ENCODE measurements at places on chromosomes 11 and 22. TPM values are rescaled to one million over a fixed set of nuclear protein-coding genes. Genes with fewer than 3 reads are reported as not detected.

DNA sequence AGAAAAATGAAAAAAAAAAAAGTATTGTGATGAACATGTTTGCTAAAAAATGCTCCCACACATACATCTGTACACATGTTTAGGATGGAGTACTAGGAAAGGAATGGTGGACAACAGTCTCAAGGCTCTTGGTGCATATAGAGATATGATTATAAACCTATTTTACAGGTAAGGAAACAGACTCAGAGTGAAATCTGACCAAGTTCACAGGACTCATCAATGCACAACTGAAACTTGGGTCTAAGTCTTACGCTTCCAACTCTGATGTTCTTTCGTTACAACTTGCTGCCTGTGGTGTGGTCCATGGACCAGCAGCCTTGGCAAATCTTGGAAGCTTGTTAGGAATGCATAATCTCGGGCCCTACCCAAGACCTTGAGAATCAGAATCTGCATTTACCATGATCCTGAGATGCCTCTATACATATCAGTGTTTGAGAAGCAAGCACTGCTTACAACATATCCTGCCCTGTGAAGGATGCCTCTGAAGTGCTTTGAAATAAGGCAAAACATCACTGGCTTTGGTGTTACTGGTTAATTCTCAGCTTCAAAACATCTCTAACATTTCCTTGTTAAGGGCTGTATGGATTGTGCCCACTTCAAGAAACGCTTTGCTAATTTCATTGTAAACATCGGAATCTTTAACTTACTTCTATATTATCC, 39.9 kb upstream of the NUP160 start:
- DNase-seq = no peak

GRCh38 chr11:112271242-112271641, 10.6 kb upstream of the PLET1 start:
- DNase-seq = no peak

The CSNK2A3 gene
- 0.32 TPM for polyA plus RNA-seq

GRCh38 chr22:43333978-43334377, 9.2 kb downstream of the SCUBE1 start:
- DNase-seq = no peak

The SEPTIN3 gene
- polyA plus RNA-seq = not detected

- DNase-seq = no peak
Measured at GRCh38 chr22:28341001-28341400, 338.6 kb downstream of the TTC28 start.

DNA sequence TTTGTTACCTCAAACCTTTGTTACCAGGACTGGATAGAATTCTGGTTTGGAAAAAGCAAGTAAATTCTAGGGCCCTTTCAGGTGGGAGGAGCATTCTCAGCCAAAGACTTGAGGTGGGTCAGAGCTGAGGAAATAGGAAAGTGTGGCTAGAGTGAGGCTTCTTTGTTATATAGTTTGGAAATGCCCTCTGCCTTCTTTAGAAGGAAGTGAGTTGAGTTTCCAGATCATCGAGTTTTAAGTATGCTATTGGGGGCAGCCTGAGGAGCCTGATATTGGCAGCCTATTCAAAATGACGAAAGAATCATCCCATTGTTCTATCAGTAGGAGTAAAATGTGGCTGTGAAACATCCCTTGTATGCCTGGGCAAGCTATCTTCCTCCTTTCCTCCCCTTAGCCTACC, 134.1 kb downstream of the ARHGAP42 start:
- DNase-seq = no peak

The MUC6 gene
- polyA plus RNA-seq = not detected

- DNase-seq = no peak
Measured at GRCh38 chr11:95455228-95455970, 224.4 kb upstream of the SESN3 start.

The MB gene
- polyA plus RNA-seq = not detected

GRCh38 chr11:131064373-131064991, 148.2 kb upstream of the SNX19 start:
- DNase-seq = no peak

- no peak for DNase-seq
Measured at GRCh38 chr22:42844756-42845155, 12.3 kb downstream of the ARFGAP3 start.

DNA sequence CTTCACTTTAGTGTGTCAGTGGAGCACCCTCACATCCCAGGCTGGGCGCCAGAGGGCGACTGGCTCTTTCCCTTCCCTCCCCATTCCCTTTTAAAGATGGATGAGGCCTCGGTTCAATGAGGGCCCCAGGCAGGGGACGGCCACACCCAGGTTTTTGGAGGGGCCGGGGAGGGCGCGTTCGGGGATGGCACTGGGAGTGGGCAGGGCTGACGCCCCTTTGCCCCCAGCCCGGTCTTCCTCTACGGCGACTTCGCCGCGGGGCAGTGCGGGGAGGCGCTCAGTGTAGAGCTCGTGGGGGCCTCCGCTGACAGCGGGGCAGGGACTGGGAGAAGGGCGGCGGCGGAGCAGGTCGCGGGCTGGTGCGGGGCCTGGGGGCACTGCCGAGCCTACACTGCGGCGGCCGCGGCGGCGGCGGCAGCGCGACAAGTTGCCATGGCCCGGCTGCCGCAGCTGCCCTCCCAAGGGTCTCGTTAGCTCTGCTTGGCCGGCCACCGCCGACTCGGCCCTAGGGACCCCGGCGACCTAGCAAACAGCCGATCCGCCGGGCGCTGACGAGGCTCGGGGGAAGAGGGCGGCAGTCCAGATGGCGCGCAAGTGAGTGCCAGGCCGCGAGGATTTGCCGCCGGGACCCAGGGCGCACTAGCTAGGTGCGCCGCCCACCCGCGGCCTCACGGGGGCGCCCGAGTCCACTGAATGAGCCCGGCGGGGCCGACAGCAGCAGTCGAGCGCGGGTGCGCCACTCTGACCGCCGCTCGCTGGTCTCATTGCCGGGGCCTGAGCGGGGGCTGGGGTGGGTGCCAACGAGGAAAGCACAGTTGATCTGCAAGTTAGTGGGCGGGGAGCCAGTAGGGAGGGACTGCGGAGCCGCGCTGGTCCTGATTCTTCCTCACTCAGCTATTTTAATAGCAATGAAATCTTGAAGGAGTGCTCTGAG, 92.7 kb downstream of the RRM1 start:
- peak; percentile 82 for DNase-seq

- DNase-seq = no peak
Measured at GRCh38 chr22:20131859-20132685, 468 bp downstream of the ZDHHC8 start.

The ARHGEF12 gene
- 0.80 TPM for polyA plus RNA-seq

- no peak for DNase-seq
Measured at GRCh38 chr11:44537679-44538078, 27.8 kb upstream of the CD82 start.

Data from CD4-positive, alpha-beta memory T cell (primary cell).